Tibial artery (tissue), 4 donors: ENCODE measurements at places on chromosomes 7 and 10.
A peak's percentile ranks its signal among the peaks of the same experiment; 100 is the strongest.

GRCh38 chr10:82680608-82681007 is 805.6 kb downstream of the NRG3 start:
- DNase-seq = no peak

DNA sequence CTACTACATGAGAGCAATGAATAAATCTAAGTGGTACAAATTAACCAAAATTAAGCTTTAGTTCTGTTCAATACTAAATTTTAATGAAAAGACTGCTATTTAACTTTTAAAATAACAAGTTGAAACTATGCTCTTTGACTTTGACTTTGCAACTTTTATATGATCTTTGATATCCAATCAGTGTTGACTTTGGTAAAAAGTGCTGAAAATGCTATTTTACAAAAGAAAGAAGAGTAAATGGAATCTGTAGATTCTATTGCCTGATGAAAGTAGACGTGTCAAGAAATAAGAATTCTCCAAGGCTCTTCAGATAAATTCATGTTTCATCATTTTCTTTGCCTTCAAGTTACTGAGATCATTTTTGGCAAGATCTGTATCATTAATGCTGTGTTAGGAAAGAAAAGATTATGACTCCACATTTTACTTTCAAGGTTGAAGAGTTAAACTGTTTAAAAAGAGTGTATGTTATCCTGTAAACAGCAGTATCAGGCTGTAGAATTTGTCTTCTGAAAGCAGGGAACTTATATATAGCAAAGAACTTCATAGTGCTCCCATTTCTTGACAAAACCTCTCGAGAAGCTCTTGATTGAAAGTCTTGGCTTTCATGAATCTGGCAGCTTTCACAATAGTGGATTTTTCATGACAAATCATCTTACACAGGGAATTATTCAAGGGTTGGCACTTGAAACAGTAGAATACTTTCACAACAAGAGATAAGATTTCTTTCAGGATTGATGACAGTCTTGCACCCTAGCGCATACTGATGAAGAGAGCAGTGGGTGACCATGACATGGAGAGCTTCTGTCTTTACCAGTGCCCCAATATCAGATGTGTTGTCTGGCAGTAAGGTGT is 72.1 kb downstream of the PTEN start:
- DNase-seq = no peak

DNA sequence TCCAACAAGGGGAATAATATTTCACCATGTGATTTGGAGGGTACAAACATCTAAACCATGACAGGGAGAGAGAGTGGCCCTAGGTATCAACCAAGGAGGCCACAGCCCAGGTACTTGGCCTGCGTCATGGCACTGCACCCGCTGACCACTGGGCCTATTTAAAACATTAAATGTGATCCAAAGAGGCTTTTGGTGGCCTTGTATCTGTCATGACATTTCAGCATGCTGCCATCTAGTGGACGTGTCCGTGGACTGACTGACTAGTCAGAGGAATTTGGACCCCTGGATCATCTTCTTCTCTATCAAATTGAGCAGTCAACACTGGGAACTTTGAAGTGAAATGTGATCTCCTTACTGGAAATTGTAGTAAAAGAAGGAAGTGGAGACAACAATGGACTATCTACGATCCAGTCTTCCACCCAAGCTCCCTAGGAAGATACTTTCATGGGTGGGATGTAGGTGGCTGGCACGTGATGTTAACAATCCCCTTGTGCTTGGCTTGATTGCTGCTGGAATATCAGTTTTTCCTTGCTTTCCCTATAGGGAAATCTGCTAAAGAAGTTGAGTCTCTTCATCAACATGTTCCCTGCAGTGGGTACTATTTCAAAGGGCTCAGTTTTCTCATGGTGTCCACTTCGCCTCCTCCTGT is 24.6 kb upstream of the ITGA8 start:
- no peak for DNase-seq

DNA sequence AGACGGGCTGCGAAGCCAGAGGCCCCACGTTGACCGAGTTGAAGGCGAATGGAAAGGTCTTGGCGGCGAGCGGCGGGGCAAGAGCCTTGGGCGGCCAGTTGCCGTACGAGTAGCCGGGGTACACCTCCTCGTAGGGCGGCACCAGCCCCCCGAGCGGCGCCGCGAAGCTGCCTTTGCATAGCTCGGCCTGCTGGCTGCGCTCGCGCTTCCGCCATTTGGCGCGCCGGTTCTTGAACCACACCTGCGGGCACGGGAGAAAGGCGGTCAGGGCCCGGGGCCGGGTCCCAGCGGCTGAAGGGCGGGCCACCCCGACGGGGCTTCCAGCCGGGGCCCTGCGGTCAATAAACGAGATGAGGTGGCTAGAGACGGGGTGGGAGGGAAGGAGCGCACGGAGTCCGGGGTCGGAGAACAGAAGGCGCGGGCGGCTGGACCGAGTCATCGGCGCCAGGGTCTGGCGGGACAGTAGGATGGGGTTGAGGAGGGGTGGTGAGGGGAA is 4.8 kb downstream of the ELOVL3 start:
- DNase-seq = no peak

DNA sequence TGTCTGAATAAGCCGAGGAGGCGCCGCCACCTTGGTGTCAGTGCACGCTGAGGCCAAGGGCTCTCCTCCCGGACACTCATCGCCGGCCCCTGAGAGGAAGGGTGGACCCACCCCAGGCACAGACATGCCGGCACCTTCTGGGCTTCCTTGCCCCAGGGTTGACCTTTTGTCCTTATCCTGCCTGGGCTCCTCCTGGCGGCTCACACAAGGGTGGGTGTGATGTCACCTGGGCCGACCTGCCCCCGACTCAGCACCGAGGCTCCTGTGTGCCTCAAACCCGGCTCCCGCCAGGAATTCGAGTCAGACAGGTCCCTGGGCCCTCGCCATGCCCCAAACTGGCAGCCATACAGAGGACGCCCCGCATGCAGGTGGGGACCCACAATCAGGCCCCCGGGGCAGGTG is 17.7 kb upstream of the CFAP46 start:
- peak; percentile 19 for DNase-seq

GRCh38 chr10:11154849-11155498 is 137.3 kb downstream of the CELF2 start:
- DNase-seq = no peak

- no peak for DNase-seq
These were observed 28.6 kb downstream of the VIM start for GRCh38 chr10:17256627-17257026.

DNA sequence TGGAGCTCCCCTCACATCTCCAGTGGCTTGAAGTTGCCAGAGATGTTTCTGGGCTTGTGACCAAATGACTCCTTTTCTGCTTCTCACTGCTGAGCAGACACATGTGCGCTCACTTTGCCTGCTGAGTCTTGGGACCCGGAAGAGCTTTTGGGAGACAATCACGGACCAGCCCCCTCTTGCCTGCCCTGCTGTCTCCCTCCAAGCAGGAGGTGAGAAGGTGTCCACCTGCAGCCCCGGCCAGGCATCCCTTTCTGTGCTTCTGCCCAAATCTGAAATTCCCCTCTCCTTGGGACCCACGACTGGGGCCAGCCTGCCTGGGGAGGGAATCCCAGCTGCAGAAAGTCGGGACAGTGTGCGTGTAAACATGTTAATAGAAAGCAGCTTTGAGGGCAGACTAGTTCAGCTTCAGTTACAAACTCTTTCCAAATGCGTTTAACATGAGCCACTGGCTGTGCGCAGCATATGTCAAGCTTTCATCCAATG is 31.7 kb downstream of the HTRA1 start:
- peak; percentile 42 for DNase-seq

DNA sequence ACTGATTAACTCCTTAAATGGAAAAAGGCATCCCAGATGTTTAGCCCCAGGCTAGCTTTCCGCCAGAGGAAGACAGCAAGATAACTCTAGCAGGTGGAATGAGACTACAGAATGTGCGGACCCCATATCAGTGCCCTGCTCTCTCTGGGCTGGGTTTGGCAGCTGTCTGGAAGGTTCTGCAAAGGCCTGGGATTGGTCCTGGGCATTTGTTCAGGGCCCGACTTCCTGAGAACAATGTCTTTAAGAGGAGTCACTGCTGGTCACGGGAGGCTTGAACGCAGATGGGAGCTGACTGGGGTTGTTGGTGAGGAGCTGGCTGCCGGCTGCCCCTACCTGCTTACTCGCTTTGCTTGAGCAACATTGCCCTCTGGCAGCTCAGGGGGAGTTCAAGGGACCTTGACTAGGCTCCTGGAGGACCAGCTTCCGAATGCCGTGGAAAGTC is 130.6 kb upstream of the BTBD16 start:
- peak; percentile 55 for DNase-seq

- no peak for DNase-seq
These were observed 214.4 kb downstream of the FAM107B start for GRCh38 chr10:14560274-14560673.

GRCh38 chr10:124318076-124318475 is 100.6 kb downstream of the OAT start:
- peak; percentile 45 for DNase-seq

DNA sequence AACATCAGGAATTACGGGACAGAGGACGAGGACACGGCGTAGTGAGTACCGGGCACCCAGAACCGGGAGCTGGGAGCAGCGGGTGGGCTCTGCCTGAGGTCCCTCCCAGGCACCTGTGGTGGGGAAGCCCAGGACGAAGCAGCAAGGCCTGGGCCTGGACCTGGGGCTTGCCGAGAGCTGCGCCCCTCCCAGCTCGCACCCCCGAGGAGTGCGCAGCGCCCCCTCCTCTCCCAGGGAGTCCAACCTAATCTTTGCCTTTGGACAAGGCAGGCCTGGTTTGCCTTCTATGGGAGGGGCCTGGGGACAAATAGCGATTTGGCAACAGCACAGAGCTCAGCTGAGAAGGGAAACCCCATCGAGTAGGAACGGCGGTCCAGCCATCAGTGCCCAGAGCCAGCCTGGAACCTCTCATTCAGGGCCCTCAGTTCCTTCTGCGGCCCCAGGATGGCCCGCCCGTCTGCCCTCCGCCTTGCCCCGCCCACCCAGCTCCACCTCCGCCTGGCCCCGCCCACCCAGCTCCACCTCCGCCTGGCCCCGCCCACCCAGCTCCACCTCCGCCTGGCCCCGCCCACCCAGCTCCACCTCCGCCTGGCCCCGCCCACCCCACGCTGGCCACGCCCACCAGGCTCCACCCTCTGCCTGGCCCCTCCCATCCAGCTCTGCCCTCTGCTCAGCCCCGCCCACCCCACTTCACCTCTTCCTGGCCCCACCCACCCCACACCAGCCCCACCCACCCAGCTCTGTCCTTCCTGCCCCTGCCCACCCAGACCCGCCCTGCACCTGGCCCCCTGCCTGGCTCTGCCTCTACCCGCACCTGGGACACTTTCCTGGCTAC is 32.5 kb upstream of the KNDC1 start:
- peak; percentile 47 for DNase-seq

GRCh38 chr7:131633342-131633843 is 77.0 kb upstream of the PODXL start:
- DNase-seq = no peak

- no peak for DNase-seq
These were observed 55.2 kb downstream of the GCC1 start for GRCh38 chr7:127530148-127530547.

DNA sequence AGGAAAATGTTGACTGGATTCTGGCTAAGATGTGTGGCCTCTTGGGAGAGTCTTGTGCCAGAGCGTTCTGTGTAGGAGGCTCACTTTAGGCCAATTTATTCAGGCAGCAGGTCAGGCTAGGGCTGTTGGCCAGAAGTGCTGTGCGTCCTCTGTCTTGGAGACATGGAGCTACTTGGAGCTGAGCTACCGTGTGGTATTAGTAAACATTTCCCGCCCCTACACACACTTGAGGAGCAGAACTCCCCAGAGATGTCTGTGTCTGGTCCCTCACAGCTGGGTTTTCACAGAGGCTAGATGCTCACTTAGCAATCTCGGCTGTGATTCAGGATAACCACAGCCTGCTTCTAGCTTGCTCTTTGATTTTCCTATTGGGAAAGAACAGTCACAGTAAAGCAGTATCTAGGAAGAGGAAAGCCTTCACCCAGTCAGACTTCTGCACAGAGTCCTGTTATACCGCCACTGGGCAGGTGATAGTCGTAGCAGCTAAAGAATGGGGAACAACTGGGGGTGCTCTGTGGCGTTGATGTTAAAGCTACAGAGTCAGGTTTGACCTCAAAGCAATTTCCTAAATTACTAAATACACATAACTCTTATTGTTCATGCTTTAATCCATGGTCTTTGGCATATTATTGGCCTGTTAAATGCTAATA is 86.7 kb downstream of the MDFIC start:
- peak; percentile 89 for DNase-seq

- peak; percentile 72 for DNase-seq
These were observed 124.8 kb upstream of the PDLIM1 start for GRCh38 chr10:95415621-95416031.

- no peak for DNase-seq
These were observed 101.4 kb downstream of the PRKCQ start for GRCh38 chr10:6478722-6479121.

DNA sequence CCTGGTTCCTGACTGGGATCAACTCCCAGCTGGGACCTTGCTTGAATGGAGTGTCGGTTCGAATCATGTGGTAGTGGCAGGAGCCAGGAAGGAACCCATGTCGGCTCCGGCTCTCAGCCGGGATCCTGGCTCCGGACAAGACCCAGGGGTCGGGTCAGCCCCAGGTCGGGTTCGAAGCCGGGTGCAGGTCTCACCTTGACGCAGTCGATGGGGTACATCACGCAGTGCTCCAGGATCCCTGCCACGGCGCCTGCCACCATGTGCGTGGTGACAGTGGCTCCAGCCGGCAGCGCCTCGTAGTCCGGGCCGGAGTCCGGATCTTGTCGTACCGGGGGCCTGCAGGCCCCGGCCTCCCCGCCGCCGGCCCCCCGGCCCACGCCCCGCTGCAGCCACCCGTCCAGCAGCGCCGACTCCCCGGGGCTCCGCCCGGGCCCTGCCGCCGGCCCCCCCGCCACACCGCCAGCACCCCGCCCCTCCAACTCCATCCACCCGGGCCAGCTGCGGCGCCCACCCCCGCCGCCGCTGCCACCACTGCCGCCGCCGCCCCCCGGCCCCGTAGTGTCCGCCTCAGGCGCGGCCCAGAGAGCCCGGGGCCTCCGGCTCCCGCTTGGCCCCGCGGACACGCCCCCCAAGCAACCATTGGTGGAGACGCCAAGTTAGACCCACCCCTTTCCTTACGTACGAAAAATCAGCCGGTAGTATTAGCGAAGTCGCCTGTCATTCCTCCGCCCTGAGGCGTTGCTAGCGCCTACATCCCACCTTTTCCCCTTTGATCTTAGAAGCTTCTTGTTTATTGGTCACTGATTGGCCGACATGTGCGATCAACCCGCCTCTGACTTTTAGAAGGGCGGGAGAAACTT is at the start of gene SLC25A28:
TSS of gene SLC25A28 (minus strand) at position 589 of the 860 bp plus-strand sequence. CDS start at position 485, 104 bp downstream.
- DNase-seq = peak; percentile 98
